ENCODE measurements at places on chromosomes 11 and 22.

- no peak for DNase-seq
Measured at GRCh38 chr11:96185220-96185768, 157.7 kb downstream of the MAML2 start.

DNA sequence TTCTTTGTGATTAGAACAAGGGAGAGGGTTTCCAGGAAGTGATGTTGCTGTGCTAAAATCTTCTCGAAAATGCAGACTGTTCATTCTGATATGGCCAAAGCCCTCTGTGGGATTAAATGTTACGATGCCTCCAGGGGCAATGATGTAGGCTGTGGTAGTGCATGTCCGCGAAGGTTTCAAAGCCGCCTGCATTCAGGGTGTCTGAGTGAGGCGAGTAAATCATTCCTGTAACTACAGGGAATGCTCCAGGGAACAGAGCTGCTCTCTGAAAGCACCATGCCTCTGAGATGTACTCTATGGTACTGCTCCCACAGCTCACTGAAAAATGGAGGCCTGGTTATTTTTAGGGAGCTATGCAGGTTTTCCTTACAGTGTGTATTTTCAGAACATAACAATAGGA lies 21.2 kb downstream of the PDGFD start:
- no peak for DNase-seq

GRCh38 chr11:77141034-77141433 lies 13.0 kb downstream of the MYO7A start:
- no peak for DNase-seq

GRCh38 chr11:61141601-61142028 lies 19.6 kb downstream of the VPS37C start:
- DNase-seq: no peak

- DNase-seq: peak; percentile 85
Measured at GRCh38 chr22:46829941-46830715, 67.7 kb downstream of the TBC1D22A start.

DNA sequence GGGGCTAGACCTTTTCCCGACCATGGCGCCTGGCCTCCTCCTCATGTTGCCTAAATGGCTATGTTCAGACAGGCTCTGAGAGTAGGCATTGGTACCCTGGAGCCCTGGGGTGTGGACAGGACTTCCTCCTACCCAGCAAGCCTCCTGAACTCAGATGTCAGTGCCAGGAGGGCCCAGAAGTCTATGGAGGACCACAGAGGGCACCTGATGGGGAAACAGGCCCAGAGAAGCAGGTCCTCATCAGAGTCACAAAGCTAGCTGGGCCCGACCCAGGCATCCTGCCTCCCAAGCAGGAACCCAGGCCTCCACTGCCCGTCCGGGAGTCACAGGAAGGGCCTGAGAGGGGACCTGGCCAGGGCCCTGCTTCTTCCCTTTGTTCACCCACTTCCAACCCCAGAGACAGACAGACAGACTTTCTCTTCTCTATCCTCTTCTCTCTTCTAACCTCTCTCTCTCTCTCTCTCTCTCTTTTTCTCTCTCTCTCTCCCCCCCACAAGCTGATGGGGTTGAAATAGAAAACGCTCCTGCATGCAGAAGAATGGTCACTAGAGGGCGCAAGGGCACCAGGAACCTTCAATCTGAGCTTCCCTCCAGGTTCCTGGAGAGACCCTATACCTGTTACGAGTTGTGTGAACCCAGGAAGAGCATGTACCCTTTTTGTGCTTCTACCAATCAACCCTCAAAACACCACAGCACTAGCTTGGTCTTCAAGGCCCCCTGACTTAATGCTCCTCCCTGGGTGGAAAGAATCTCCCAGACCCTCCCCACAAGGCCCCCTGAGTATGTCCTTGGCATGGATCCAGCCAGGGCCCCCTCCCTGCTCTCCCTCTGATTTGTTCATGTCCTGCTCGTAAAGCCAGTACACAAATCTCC lies 27.1 kb downstream of the ARAP1 start:
- DNase-seq: peak; percentile 79

- DNase-seq: no peak
Measured at GRCh38 chr11:1825039-1825740, 9.6 kb upstream of the SYT8 start.

- no peak for DNase-seq
Measured at GRCh38 chr22:24141586-24141985, 39.7 kb upstream of the SUSD2 start.

DNA sequence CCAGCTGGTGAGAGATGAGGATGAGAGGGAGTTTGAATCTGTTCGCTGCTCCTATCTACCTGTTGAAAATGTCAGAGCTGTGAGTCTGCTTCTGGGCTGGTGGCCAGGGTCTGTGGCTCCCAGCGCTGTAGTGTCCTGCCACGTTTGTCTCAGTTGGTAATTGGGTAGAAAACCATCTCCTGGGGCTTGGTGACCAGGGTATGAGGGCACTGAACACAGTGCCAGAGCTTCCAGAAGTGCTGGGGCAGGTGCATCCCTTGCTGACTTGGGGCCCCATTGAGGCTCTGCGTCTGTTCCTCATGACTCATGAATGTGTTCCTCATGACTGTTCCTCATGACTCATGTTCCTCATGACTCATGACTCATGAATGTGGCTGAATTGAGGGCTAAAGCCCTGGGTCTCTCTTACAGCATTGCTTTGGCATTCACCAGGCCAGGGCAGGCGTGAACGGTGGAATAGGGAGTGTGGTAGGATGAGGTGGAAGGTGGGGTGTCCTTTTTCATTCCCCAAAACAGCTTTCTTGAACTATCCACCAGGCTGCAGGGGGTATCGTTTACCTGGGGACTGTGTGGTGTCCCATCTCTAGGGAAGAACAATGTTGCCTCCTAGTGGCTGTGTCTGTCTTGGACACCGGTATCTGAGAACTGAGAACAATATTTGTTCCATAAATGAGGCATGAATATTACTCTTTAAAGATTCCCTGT lies 139.5 kb downstream of the COMMD9 start:
- DNase-seq: peak; percentile 99

DNA sequence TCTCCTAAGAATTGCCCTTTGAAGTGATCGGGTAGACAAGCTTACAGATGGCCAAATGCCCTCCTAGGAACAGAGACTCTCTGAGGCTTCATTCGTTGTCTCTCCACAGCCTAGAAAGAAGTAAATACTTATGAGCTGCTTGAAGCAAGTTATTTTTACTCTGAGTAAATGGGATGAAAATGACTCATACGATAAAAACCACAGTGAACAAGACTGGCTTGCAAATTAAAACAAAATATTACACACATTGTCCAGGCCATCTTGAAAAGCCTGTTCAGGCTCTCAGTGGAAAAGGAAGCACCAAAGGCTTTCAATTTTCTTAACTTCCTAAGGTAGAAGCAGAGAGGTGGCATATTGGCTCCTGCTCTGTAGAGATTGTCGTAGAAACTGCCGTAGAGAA lies 294.2 kb downstream of the NELL1 start:
- no peak for DNase-seq

- DNase-seq: no peak
Measured at GRCh38 chr11:5251746-5252145, 2.1 kb upstream of the HBG1 start.

GRCh38 chr11:74025467-74026166 lies 16.7 kb upstream of the UCP3 start:
- peak; percentile 8 for DNase-seq

- peak; percentile 72 for DNase-seq
Measured at GRCh38 chr11:14300661-14301304, 58.2 kb downstream of the RRAS2 start.

DNA sequence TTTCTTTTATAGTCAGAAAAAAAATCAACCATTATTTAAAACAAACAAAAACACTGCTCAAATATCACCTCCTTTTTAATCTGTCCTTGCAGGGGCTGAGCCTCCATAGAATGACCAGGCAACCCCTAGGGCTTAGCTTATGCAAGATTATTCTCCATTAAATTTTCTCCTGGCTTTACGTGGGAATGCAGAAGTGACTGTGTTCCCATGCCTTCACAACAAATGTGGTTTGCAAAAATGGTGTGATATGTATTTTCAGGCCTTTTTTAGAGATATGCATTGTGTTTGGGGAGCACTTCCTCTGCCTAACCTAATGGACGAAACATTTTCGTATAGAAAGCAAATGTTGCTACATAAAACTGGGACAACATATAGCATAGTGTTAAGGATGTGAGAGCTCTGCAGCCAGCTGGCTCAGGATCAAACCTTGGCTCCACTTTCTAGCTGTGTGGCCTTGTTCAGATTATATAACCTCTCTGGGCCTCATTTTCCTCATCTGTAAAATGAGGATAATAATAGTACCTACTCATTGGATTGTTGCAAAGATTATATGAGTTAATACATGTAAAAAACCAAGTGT lies 82.6 kb downstream of the PARVA start:
- DNase-seq: no peak

- no peak for DNase-seq
Measured at GRCh38 chr11:77214557-77214956, 86.5 kb downstream of the MYO7A start.

DNA sequence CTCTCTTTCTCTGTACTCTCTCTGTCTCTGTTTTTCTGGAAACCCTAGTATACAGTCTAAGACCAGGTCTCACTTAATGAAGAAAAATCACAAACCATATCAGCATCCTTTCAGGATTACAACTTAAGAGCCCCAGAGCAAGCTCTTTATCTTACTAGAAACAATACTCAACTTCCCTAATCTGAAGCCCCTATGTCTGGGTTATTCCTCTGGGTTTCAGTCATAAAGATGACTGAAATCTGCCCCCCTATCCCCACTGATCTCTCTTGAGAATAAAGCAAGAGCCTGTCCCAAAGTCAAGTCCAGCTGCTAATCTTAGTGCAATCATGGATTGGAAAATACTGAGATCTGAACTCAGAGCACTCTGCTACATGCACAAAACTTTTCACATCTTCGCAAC lies 53.9 kb upstream of the PICALM start:
- no peak for DNase-seq

GRCh38 chr11:30113326-30113898 lies 96.6 kb upstream of the KCNA4 start:
- no peak for DNase-seq

- DNase-seq: no peak
Measured at GRCh38 chr11:9095421-9095820, 4.0 kb upstream of the SCUBE2 start.

GRCh38 chr11:95115597-95115996 lies 26.0 kb downstream of the ENDOD1 start:
- no peak for DNase-seq

- no peak for DNase-seq
Measured at GRCh38 chr11:68040957-68041591, 2.2 kb downstream of the TCIRG1 start.

DNA sequence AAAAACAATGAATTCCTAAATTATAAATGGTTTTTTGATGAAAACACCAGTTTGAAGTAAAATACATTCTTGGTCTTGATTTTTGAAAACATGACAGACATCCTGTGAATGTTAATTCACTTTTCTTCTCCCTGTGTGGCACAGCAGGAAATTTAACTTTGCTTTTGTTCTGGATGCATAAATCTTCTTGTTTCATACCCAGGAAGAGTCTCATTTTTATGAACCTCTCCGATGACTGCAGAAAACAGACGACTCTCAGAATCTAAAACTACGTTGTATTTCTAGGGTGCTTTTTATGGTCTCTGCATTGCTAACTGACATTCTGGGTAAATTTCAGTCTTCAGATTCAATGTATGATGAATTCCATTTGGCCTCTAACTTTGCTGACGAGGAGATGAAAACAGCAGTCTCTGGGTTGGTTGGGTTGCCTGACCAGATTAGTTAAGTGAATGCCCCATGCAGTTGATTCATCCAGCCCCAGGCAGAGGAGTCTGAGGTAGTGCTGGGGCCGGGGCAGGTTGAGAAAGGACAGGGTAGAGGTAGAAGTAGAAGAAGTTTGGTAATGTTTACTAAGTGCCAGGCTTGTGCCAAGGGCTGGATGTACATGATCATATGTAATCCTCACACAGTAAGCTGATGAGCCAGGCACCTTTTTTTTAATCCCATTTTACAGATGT lies 20.1 kb downstream of the TCP11L1 start:
- DNase-seq: no peak

DNA sequence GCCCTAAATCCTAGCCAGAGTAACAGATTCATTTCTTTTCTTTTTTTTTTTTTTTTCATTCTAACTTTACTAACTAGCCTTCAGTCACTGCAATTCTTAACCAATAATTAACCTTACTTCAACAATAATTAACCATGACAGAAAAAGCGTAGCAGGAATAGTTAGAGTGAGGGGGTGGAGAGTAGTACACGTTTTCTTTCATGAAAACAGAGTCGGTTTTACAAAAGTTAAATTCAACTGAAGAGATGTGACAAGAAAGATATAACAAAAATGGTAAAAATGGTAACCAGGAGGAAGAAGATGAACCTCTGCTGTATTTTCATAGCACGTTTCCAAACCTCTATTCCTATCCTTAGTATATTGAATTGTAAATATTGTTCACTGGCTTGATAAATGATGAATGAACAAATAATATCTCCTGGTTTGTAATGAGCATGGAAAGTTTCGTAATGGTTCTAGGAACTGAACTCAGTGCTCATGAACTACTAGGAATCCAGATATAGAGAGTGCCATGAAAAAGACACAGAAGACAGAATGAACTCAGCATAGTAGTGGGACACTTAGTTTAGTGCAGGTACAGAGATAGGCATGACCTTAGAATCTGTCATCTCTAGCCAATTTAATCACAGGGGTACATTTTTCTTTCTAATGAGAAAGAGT lies 116.5 kb upstream of the ANO5 start:
- no peak for DNase-seq

- DNase-seq: peak; percentile 74
Measured at GRCh38 chr11:76626921-76627401, 43.6 kb downstream of the LRRC32 start.

DNA sequence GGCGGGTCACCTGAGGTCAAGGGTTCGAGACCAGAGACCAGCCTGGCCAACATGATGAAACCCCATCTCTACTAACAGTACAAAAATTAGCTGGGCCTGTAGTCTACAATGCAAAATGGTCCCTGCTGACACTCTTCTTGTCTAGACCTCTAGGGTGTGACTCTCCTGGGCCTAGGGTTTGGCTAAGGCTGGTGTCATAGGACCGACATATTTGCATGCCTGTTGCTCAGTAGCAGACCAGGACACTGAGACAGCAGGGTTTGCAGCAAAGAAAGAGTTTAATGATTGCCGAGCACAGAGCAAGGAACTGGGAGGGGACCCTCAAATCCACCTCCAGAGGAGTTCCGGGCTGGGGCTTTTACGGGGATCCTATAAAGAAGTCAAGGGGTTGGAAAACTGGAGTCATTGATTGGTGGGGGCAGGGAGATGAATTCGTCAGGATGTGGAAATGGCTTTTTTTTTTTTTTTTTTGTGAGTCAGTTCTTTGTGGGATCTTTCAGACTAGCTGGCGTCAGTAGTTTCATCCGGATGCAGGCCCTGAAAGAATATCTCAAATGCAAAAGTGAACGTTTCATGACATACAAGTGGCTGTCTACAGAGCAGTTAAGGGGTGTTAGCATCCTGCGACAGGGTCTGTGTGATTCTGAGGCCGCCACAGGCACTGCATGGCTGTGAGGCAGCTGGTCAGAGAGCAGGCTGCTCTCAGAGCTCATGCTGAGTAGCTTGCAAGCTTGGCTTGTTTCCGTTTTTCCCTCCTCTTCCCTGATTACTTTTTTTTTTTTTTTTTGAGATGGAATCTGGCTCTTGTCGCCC lies 27.2 kb upstream of the A4GALT start:
- peak; percentile 80 for DNase-seq
